ENCODE measurements at places on chromosomes 6 and 20. TPM values are rescaled to one million over a fixed set of nuclear protein-coding genes. Genes with fewer than 3 reads are reported as not detected.

Gene ETV7
- total RNA-seq: 0.48 TPM

Gene RIPOR2
- 1.8 TPM for total RNA-seq

Gene DPPA5
- not detected for total RNA-seq

Gene LY86
- not detected for total RNA-seq

Gene FOXQ1
- 0.39 TPM for total RNA-seq

Gene ADGRF4
- not detected for total RNA-seq

Gene PTK7
- total RNA-seq: 240 TPM

Gene EIF6
- total RNA-seq: 75.5 TPM

Gene HMGCLL1
- 0.39 TPM for total RNA-seq

Gene MCCD1
- not detected for total RNA-seq

Gene BRPF3
- 9.4 TPM for total RNA-seq

Gene ZSCAN31
- total RNA-seq: 1.9 TPM

Gene OR2J3
- total RNA-seq: not detected

Gene ANGPT4
- total RNA-seq: not detected

Gene SCRT2
- total RNA-seq: not detected

Gene DEFB121
- not detected for total RNA-seq

Gene RSPO4
- not detected for total RNA-seq

Gene UBD
- 0.13 TPM for total RNA-seq

Gene PRDM13
- total RNA-seq: not detected

Gene DEF6
- 2.5 TPM for total RNA-seq

Gene PCSK2
- 0.48 TPM for total RNA-seq

Gene PEDS1
- 37.0 TPM for total RNA-seq

Gene KIAA0408
- total RNA-seq: 1.6 TPM

Gene CCN6
- not detected for total RNA-seq

Gene KHDC1
- total RNA-seq: 3.5 TPM

Gene LY6G6C
- total RNA-seq: not detected

Gene CD93
- total RNA-seq: 8.6 TPM

Gene XKR7
- not detected for total RNA-seq

Gene ZC2HC1B
- total RNA-seq: not detected

Gene GGTLC1
- not detected for total RNA-seq

Gene CLIC1
- total RNA-seq: 281 TPM

Gene MCHR2
- not detected for total RNA-seq

Gene ULBP3
- 4.7 TPM for total RNA-seq

Gene BTNL2
- total RNA-seq: not detected

Gene CYP39A1
- total RNA-seq: 3.4 TPM

Gene BMP2
- total RNA-seq: 22.0 TPM

Gene TMC2
- not detected for total RNA-seq

Gene HLA-DRB5
- not detected for total RNA-seq

Gene CDH4
- 21.2 TPM for total RNA-seq

Gene MROH8
- 0.39 TPM for total RNA-seq

Gene TINAG
- total RNA-seq: not detected

Gene ADGRF1
- total RNA-seq: not detected

Gene VPS52
- 26.4 TPM for total RNA-seq
